ENCODE measurements at places on chromosomes 13 and 19.
A peak's percentile ranks its signal among the peaks of the same experiment; 100 is the strongest.

DNA sequence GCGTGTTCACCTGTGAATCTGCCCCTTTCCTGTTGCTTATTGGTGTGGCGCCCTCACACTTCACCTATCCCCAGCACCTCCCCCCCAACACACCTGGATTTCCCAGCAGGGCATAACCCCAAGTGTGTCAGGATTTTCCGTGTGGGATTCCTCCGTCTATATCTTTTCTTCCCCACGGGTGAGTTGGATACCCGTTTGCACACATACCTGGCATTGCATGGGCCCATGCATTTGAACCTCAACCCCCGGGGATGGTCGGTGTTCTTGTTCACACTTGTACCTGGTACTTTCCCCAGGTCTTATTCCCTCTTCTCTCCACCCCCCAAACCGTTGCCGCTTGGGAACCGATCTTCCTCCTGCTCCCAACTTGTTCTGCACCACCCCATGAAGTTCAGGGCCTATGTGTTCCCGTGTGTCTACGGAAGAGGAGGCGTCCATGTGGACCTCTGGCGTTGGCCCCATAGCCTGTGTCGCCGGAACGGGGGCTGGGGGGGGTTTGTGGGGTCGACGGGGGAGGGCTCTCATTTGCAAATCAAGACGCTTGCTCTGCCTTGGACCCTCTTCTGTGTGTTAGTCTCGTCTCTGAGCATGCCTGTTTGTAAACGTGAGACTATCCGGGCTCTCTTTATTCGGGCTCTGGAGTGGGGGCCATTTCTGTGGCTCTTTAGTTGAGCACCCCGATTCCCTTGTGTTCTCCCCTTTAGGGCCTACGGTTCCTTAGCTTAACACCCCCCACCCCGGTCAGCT lies 1.7 kb downstream of the PRR12 start:
- DNase-seq: peak; percentile 51

DNA sequence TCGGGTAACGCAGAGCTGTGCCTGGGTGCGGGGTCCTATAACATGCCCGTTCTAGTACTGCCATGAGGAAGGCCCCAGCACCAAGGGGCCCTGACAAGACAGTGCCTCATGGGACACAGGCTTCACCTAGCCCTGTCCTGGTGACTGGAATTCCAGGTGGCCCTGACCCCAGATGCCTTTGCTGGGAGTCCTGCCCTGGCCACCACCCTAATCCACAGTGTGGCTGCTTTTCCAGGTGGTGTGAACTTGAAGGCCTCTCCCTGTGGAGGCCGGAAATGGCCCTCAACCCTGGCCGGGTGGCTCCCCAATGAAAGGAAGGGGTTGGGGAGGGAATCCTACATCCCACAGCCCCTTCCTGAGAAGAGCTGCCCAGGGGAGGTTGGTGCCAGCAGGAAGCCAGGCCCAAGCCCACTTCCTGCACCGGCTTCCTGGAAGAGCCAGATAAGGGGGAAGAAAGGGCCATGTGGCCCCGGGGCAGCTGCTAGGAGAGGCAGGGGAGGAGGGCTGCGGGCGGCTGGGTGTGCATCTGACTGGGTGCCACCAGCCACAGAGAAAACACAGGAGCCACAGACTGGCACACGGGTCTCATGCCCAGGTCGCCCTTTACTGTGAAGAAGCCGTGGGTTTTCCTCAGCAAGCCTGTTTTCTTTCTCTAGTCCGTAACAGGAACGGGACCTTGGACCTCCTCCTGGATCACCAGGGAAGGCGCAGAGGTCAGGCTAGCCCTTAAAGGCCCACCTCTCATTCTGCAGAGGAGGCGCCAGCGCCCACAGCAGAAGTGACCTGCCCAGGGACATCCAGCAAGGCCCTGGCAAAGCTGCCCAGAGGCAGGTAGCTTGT lies 4.7 kb downstream of the LSM4 start:
- DNase-seq: peak; percentile 66

- peak; percentile 83 for DNase-seq
Measured at GRCh38 chr13:106350208-106350607, 185.3 kb downstream of the EFNB2 start.

DNA sequence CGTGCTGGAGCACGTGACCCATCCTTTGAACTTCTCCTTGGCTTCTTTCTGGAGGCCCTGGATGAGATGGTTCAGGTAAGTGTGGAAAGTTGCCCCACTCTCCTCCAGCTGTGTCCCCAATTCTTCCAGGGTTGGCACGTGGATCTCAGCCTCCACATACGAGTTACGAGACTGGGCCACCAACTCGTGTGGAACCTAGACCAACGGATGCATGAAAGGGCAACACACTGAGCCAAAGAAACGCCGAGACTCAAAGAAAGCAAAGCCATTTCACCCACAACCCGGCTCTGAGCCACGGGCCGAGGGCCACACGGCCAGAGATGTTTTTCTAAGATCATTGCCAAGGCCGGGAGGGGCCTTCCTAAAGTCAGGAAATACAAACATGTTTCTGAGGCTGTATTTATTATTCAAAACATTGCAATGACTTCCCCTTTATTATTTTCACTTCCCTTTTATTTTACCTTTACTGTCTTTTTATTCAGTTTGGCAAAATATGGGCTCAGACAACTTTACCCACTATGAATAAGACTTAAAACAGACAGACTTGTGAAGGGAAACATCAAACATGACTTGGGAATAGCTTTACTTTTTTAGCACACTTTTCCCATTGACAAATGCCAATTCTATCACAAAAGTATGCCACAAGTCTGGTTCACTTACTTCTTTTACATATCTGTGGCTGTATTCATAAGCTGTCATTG lies 94.6 kb downstream of the KL start:
- peak; percentile 39 for DNase-seq

GRCh38 chr19:51318687-51319648 lies 7.5 kb downstream of the IGLON5 start:
- DNase-seq: no peak

DNA sequence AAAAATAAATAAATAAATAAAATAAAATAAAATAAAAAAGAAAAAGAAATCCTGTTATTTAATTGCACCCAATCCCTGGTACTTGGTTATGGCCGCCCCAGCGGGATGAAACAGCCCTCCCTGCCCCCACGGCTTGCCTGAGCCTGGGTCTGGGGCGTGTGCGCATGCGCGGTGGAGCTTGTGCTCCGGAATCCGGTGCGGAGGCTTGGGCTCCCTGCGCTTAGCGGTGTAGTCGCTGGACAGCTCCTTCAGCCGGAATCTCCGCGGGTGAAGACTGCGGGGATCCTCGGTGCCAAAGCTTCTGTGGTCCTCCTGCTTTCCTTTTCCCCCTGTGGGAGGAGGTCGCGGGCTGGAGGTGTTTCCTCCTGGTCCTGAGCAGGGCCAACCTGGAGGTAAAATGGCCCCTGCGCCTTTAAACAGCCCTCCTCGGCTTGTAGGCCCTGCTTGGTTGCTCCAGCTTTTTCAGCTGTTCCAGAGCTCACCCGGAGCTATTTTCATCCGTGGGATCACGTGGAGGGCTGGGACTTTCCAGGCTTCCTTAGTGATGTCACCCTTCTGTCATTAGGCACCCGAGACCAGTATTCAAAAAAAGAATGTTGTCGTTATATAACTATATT lies at the start of gene PLA2G4C:
PLA2G4C (minus strand) TSS at position 468 of the 617 bp plus-strand sequence. CDS start 4,288 bp downstream, outside the sequence.
- DNase-seq: peak; percentile 92

DNA sequence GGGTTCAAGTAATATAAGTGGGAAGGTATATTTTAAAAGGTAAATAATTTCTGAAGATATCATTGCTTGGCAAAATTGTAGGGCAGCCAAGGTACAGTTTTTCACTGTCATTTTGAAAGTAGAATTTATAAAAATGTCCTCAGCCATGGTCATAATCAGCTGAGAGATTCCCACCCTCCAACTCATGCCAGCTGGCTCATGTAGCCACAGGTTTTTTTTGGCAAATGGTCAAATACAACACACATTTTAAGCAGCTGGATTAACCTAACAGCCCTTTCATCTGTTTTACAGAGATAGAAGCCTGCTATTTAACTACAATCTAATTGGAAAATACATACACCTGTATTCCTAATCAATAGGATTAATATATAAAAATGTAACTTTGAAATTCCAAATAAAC lies 619.2 kb upstream of the SGCG start:
- no peak for DNase-seq

GRCh38 chr13:91946498-91947070 lies 548.2 kb downstream of the GPC5 start:
- no peak for DNase-seq
